ENCODE measurements at places on chromosomes 2 and 18. TPM values are rescaled to one million over a fixed set of nuclear protein-coding genes. Genes with fewer than 3 reads are reported as not detected.

Gene SNTG2
- not detected for total RNA-seq

Gene GTF2A1L
- not detected for total RNA-seq

Gene TFCP2L1
- total RNA-seq: not detected

Gene AQP12A
- total RNA-seq: not detected

Gene MROH2A
- not detected for total RNA-seq

Gene ADCYAP1
- not detected for total RNA-seq

Gene AKAIN1
- total RNA-seq: not detected
